ENCODE measurements at places on chromosomes 2 and 18. TPM values are rescaled to one million over a fixed set of nuclear protein-coding genes. Genes with fewer than 3 reads are reported as not detected.

Gene TMEM178A
- total RNA-seq: 24.2 TPM

Gene CHRND
- total RNA-seq: 0.23 TPM

Gene LHCGR
- total RNA-seq: 0.23 TPM

Gene CIB4
- not detected for total RNA-seq

Gene TMEM200C
- total RNA-seq: 10.6 TPM

Gene CLEC4F
- total RNA-seq: not detected

Gene MLPH
- 0.69 TPM for total RNA-seq

Gene ANKRD29
- total RNA-seq: 11.3 TPM

Gene MTHFD2
- 31.1 TPM for total RNA-seq

Gene LONRF2
- 90.7 TPM for total RNA-seq

Gene CTAGE1
- not detected for total RNA-seq

Gene SERPINB2
- total RNA-seq: 0.23 TPM

Gene FAM210A
- total RNA-seq: 36.4 TPM

Gene UPP2
- total RNA-seq: 0.69 TPM

Gene IL37
- not detected for total RNA-seq

Gene IAH1
- 56.5 TPM for total RNA-seq

Gene LRRTM4
- 70.6 TPM for total RNA-seq

All from diencephalon (tissue), 1 donor.